Left ventricle myocardium superior (tissue), 1 donor: ENCODE measurements at places on chromosomes 12 and 14. TPM values are rescaled to one million over a fixed set of nuclear protein-coding genes. Genes with fewer than 3 reads are reported as not detected.

CMTM5 gene
- not detected for total RNA-seq

FGF6 gene
- not detected for total RNA-seq

SLC17A8 gene
- total RNA-seq: not detected

MANSC1 gene
- total RNA-seq: 8.4 TPM

GYS2 gene
- not detected for total RNA-seq

GARIN6 gene
- total RNA-seq: not detected

TAS2R43 gene
- not detected for total RNA-seq

TMEM229B gene
- total RNA-seq: 2.2 TPM

NTN4 gene
- 76.5 TPM for total RNA-seq

RTN1 gene
- 1.2 TPM for total RNA-seq

RAPGEF3 gene
- 37.6 TPM for total RNA-seq

SRRM4 gene
- 0.42 TPM for total RNA-seq

REM2 gene
- total RNA-seq: not detected

AQP5 gene
- total RNA-seq: 0.40 TPM

TMX1 gene
- 8.9 TPM for total RNA-seq

TPCN1 gene
- 145 TPM for total RNA-seq

MSI1 gene
- total RNA-seq: 6.8 TPM

ADCY4 gene
- 26.5 TPM for total RNA-seq

SPSB2 gene
- total RNA-seq: 2.2 TPM

KLHL33 gene
- total RNA-seq: 0.77 TPM

CACNA2D4 gene
- total RNA-seq: 1.0 TPM

SPX gene
- total RNA-seq: 15.7 TPM

VRTN gene
- total RNA-seq: not detected
